ENCODE measurements at places on chromosomes 1 and 21.

GRCh38 chr1:43137445-43138052 lies 34.5 kb downstream of the EBNA1BP2 start:
- DNase-seq = no peak

DNA sequence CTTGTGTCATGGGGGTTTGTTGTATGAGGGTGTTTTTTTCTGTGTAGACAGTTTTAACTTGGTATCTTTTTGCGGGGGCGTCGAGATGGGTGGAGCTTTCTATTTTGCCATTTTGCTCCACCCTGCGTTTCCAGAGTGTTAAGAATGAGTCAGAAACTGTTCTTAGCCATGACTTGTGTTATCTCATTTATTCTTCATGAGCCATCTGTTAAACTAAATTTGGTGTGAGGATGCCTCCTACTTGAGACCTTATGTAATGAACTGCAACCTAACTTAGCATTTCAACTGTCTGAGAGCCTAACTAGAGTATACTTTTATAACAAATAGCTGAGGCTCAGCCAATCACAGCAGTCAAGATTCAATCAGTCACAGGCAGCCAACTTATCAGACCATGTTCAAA lies 1873.5 kb downstream of the NCAM2 start:
- no peak for DNase-seq

GRCh38 chr1:237470712-237471338 lies 419.9 kb downstream of the ZP4 start:
- peak; percentile 18 for DNase-seq

GRCh38 chr1:94825936-94826335 lies 5.8 kb downstream of the SLC44A3 start:
- no peak for DNase-seq

GRCh38 chr1:220803401-220804201 lies 16.9 kb downstream of the MTARC1 start:
- DNase-seq = peak; percentile 48

DNA sequence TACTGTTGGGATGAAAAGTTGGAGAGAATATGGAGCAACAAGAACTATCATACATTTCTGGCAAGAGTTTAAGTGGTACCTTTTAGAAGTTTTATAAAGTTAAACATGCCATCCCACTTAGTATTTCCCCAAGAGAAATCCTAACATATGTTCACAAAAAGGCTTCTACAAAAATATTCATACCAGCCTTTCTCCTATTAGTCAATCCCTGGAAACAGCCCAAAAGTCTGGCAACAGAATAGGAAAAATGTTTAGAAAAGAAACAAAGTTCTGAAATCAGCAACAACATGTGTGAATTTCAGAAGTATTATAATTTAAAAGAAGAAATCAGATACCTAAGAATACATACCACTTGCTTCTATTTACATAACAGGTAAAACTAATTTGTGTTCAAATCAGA lies 271.0 kb downstream of the DSCAM start:
- no peak for DNase-seq

DNA sequence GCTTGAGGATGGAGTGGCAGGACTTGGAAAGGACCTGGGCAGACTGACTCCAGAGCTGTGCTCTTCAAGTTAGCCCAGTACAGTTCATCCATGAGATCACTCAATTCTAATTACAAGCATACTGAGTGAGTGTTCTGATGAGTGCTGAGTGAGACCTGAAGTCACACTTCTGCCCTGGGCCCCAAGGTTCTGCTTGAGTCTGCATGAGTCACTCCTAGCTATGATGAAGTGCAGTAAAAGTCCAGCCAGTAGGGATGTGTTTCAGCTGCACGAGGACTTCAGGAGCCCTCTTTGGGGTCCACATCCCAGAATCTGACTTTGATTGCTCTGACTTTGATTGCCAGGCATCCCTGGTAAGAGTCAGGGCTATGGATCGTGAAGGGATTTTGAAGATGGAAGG lies 35.8 kb downstream of the PLEKHA6 start:
- DNase-seq = no peak

GRCh38 chr1:105419030-105419429 lies 1637.4 kb upstream of the PRMT6 start:
- peak; percentile 87 for DNase-seq

DNA sequence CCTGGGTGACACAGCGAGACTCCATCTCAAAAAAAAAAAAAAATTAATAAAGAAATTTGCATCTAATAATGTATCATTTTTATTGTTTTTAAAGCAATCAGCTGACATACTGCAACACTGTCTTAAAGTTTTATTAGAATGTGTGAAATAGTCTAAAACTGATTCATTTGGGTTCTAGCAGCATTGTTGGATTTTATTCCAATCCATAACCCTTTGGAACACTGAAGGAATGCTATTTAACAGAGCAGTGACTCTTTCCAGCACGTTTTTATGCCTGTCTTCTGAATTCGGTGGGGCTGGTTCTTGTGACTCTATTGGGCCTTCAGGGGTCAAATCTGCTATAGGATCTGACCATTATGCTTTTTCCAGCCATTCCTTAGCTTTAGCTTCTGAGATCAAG lies 18.2 kb upstream of the FMO4 start:
- DNase-seq = no peak

GRCh38 chr1:97441966-97442365 lies 478.9 kb downstream of the DPYD start:
- DNase-seq = no peak

GRCh38 chr1:91549041-91549735 lies 48.5 kb downstream of the CDC7 start:
- no peak for DNase-seq

DNA sequence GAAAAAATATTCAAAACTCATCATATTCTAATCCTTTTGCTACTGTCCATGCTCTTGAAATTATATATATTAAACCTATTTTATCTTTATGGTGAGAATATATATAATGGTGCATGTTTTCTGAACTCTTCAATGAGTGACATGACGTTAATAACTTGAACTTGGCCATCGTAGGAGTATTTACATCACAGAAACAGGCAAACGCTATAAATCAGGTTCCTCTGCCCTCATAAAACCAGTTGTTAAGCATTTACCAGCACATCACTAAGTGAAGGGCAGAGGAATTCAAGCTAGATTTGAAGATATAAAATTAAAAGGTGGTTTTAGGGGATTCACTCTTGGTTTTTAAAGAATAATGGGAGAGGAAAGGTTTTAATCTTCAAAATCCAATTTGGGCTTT lies 20.5 kb downstream of the NID1 start:
- DNase-seq = no peak

GRCh38 chr1:147651466-147651865 lies 18.9 kb downstream of the ACP6 start:
- DNase-seq = no peak

GRCh38 chr21:35882791-35883240 lies 177.5 kb downstream of the SETD4 start:
- no peak for DNase-seq

DNA sequence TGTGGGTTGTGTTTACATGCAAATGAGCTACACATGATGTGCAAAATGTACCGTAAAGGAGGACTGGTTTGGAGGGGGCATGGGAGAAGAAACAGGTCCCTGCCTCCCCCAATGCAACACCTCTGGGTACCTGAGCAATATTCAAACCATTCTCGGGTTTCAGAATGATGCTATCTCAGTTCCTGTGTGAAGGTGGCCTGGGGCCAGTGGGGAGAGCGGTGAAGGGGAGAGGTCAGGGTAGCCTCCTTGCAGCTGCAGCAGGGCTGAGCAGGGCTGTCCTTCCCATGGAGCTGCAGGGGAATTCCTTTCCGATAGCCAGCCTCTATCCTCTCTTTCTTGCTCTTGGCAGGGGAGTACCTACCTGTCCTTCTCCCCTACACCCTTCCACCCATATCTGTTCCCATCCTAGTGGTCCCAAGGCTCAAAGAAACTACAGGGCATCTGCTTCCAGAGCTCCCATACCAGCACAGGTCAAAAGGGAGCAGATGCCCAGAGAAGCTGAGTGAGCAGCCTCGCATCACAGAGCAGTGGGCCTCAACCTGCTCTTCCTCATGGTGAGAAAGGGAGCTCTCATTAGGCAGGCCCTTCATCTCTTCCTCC lies 11.9 kb downstream of the MEF2D start:
- no peak for DNase-seq

DNA sequence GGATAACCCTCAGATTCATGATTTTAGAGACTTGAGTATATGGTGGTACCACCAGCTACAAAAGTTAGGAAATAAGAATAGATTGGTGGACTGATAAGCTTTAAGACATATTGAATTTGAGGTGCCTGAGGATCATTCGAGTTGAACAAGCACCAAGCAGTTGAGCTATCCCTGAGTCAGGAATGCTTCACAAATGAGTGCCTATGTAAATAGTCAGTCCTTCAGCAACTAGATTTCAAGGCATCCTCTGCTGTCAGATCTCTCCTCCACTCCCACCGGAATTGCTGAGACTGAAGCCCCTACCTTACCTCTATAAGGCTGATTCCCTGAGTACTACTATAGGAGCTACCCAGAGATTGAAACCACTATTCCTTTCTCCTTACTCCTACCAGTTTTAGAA lies 7.1 kb downstream of the BTF3L4 start:
- no peak for DNase-seq

GRCh38 chr1:34915521-34915920 lies 13.9 kb downstream of the DLGAP3 start:
- peak; percentile 4 for DNase-seq

DNA sequence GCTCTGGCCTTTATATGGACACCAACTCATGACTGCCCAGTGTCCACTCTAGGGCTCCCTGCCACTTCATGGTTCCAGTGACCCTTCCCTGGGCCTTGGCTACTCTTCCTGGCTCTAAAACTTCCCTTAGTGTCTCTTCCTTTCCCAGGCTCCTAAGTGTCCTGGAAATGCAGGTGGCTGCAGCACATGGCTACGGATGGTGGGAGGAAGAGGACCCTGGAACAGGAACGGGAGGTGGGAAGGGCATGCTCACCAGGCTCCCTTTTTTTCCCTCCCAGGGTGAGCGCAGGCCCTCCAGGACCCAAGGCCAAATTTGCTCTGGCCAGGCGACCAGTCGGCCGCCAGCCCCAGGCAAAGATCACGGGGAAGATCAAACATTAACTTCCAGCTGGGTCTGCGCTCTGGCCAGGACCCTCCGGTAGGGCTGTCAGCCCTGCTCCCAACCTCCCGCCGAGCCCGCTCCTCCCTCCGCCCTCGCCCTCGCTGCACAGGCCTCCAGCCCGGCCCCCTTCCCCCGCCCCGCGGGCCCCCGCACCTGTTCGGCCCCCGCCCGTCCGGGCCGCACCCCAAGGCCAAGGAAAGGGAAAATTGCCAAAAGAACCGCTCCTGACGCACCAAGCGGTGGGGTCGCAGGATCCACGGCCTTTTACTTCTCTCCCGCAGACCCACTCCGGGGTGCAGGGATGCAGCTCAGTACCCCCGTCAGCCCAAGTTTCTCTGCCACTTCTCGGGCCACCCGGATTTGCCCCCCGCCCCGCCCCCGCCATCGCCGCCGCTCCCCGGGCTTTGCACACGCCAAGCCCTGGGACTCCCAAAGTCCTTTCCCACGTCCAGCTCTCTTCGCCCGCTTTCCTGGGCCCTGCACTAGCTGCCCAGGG lies 894 bp downstream of the TCEA3 start:
- no peak for DNase-seq

DNA sequence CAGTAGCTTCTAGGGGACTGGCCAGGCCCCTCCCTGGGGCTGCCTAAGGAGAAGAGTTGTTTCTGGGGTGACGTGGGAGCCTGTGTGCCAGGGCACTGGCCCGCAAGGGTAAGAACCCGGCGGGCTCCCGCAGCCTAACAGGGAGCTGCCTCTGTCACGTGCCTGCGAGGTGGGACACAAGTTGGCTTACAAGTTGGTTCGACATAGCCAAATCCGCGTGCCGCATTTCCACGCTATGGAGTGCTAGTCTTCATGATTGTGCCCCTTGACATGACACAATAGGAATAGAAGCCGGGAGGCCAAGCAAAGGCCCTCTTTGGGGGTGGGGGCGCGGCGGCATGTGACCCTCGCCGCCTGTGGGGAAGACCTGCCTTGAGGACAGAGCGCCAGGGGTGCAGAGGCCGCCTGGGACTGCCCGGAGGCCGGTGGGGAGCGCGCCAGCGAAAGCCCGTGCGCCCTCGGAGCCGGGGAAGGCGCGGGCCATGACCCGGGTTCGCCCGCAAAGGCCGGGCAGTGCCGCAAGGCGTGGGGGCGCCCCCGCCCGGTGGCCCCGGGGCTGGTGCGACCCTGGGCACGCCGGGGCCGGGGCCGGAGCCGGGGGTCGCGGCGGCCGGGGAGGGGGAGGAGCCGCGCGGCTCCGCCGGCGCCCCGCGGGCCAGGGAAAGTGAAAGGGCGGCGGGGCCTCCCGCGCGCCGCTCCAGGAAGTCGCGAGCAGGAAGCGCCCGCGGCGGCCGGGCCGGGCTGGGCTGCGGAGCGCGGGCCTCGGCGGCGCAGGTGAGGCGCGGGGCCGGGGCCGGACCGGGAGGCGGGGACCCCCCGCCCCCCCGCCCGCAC lies at the start of gene SLC37A1:
Gene SLC37A1 (plus strand): TSS at position 702 of the 834 bp plus-strand sequence. CDS start 4,603 bp downstream, outside the sequence.
- peak; percentile 35 for DNase-seq

DNA sequence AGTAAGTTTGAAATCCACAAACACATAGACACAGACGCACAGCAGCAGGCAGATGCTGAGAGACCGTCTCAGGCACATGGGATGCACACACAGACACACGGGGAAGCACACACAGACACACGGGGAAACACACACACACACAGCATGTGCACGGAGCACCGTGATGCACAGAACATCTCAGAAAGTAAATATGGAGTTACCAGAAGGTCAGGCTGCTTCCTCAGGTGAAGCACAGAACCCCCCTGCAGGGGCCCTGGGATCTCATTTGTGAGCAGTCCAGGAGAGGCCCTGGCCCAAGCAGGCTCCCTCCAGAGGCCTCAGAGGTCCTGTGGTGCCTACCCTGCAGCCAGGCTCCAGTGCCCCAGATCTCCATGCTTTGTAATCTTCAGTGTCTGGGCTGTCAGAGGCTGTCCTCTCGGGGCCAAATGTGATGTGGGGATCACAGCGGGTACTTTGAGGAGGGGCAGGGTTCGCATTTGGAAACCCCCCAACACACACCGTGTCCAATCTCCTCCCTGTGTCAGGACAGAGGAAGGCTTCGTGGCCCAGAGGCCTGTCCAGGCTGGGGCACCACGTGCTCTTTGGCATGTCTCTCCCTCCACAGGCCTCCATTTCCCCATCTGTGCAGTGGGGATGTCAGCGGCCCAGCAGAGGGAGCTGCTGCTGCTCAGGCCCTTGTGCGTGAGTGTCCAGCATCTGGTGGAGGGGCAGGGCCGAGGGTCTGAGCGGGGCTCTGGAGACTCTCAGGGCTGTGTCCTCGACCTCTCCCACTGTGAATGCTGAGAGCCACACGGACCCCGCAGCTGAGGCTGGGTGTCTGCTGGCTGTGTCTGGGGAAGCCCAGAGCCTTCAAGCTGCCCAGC lies 23.0 kb upstream of the PRSS38 start:
- no peak for DNase-seq

GRCh38 chr1:205456383-205456867 lies 580 bp upstream of the BLACAT1 start:
- no peak for DNase-seq

DNA sequence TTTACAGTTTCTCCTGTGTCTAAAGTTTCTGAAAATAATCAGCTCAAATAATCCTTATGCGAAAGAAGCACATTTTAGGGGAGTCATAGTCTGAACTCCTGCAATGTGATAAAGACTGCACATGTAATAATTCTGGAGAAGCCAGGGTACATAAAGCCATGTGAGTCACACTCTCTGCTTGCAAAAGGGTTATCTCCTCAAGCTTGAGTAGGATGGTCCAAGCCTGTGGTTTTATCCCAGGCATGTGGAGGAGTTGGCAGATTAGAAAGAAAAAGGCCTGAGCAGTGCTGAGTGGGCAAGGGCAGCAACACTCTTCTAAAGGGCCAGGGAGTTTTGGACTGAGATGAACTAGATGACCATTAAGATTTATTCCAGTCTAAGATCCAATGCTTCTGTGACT lies 220.4 kb downstream of the RHOU start:
- DNase-seq = no peak

- peak; percentile 47 for DNase-seq
These were observed 1.8 kb downstream of the ARPC5 start for GRCh38 chr1:183633676-183634343.

All from NCI-H1092 treated with DMSO at 0.1 percent for 48 hours (cell line).